8988T (cell line): ENCODE measurements at places on chromosomes 11 and 22.

- DNase-seq, result no peak
Observed at GRCh38 chr22:48416396-48417224, 1411.1 kb downstream of the BRD1 start.

DNA sequence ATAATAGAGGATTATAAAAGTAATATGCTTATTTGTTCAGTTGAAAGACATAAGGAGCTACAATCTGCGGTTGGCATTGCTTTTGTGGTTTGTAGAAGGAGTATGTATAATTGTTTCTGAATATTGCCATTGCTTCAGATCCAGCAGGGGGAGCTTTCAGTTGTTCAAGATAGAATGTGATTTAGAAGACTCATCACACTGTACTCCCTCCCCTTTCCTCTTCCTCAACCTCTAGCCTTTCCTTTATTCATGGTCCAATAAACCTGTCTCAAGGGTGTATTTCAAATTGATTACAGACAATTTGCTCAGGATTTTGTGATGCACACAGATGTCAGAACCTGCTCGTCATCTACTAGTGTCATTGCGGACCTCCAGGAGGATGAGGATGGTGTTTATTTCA lies 9.8 kb downstream of the PRMT3 start:
- peak; percentile 24 for DNase-seq

- DNase-seq, result no peak
Observed at GRCh38 chr11:130761560-130762220, 154.6 kb downstream of the SNX19 start.

DNA sequence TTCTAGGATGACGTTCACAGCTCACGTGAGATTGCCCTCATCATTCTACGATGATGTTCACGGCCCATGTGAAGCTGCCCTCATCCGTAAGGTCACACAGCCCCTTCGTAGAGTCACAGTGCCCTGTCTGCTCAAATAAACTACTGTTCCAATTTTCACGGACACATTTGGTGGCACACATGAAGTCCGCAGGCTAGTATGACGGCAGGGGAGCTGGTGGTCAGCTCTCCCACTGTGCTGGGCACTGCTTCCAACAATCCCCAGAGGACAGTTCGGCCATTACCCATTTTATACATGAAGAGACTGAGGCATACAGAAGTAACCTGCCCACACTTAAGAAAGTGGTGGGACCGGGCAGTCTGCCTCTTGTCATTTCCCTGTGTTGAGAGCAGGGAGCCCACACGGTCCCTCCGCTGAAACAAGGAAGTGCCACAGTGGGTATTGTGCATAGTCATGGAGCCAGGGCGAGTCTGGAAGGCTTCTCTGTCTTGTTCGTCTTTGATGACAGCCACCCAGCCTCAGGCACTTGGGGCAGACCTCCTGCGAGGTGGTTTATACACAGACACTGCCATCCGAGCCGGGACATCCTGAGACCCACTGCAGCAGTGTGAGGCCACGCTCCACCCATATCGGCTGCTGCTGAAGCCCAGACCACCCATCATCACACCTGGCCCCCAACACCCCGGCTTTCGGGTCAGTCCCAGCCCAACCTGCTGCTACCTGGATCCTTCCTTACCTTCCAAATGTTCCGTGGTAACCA lies 114.3 kb downstream of the PHF21B start:
- DNase-seq, result no peak

DNA sequence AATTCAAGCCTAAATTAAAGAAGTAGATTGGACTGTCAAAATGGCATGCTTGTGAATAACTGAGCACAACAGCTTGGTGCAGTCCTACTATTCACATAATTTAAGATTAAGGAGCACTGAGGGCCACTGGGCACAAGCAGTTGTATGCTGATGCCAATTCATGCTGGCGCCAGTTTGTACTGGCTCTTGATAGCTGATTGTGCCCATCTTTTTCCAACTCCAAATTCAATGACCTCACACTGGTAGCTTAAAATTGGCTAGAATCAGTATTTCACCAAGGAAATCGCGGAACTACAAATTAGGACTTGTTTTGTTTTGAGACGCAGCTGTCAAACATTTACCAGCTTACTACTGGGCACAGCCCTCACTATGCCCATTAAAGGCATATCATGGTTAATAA lies 969.2 kb downstream of the JRKL start:
- no peak for DNase-seq

GRCh38 chr11:73213196-73214143 lies 4.6 kb upstream of the P2RY2 start:
- no peak for DNase-seq

DNA sequence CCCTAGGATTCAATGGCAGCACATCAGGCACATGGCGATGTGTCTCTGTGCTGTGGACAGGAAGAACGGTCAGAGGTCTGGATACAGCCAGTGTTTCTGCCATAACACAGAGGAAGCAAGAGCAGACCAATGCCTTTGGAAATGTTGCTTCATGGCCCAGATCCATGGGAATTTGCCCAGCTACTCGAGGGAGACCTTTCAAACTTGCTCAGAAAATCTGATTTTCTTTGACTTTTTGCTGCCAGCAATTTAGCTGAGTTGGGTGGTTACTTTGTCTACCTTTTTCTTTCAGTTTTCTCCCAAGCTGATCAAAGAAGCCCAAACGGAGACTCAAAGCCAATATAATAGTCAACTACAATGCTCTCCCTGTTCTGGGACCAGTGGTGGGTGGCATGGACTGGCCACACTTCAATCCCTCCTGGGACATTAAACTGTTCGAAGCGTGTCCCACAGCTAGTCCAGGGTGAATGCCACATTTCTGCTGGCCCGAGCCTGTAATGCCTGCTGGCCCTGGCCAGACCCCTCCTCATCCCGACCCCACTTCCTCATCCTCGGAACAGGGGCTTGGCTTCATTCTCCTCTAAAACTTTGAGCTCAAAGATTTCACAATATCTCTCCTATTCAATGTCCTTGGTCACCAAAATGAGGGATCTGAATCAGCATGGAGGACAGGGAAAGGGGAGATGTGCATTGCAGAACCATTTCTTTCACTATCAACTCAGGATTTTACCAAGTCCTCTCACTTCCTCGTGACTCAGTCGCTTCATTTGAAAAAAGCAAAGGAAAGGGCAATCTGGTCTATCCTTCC lies 93.3 kb downstream of the ABTB2 start:
- no peak for DNase-seq

- DNase-seq, result peak; percentile 99
Observed at GRCh38 chr11:68751331-68751856, at the start of gene TESMIN. Gene TESMIN, minus strand, starts transcription at chr11:68751520. Its CDS starts 860 bp downstream, at chr11:68750660.

DNA sequence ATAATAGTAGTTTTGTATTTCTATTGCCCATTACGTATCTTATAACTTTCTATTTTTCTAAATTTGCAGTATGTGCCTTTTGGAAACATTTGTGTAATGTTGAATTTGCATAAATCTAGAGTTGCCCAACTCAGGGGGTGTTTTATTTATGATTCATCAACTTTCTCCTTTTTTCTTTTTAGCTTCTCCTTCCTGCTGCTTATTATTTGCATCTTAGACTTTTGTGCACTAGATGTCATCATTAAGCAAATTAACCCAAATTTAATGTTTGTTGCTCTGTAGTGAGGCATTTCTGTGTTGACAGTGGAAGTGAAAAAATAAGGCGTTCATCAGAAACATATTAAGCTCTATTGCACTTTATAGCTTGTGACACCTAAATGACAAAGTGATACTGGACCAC lies 56.2 kb upstream of the ZBED5 start:
- DNase-seq, result no peak

GRCh38 chr22:35392357-35392756 lies 7.6 kb upstream of the MCM5 start:
- no peak for DNase-seq

DNA sequence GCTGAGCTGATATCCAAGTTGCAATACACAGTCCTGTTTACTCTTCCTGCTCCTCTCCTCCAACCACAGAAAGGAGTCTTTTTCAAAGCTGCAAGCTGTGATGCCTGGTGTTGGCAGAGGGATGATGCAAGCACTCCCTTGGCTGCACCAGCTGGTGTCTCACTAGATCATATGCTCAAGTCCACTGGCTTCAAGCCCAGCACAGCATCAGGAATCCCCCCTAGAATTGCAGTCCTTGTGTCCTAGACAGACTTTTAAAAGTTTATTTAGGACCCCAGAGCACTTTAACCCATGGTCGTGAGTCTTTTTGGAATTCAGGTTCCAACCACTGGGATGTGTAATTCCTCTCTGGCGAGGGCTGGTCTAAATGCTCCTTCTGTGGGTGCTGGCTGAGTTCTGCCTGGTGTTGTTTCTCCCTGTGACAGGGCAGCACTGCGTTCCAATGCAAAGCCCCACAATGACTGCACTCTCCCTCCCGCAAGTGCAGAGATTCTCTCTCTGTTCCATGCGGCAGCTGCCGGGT lies 1.9 kb upstream of the HEPN1 start:
- no peak for DNase-seq

DNA sequence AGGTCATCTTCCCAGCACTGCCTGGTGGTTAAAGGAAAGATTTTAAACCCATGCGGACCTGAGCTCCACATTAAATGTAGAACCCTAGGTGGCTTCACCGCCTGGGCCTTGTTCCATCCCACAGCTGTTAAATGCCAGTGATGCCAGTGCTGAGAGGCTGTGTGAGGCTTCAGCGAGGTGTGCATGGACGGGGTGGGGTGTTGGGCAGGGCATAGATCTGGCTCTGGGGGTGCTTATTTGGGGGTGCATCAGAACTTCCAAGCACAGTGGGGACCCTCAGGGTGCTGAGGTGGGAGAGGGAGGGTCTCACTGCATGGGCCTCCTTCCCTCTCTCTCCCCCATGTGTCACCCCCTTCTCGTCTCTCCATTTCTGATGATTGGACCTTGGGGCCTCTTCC lies 90.1 kb upstream of the B3GAT1 start:
- DNase-seq, result no peak

- no peak for DNase-seq
Observed at GRCh38 chr11:109480251-109480650, 58.3 kb downstream of the C11orf87 start.

GRCh38 chr11:69297787-69298266 lies 3.9 kb downstream of the MYEOV start:
- no peak for DNase-seq

DNA sequence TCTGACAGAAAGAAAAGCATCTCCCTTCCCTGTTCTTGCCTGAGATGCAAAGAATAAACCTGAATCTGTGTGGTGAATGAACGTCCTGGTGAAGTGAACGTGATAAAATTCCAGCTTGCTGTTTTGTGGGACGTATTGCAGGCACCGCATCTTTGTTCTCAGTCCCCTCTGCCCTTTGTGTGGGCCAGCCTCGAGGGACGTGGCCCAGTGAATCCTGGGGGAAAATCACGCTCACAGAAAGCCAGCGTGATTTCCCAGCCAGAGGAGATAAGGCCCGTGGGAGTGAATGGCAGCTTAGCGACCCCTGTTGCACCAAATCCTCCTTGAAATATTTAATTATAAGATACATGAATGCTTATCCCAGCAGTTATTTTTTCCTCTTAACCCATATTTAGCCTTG lies 129.1 kb downstream of the COMMD9 start:
- no peak for DNase-seq
